Naive thymus-derived CD8-positive, alpha-beta T cell (primary cell): ENCODE measurements at places on chromosomes 4 and X. TPM values are rescaled to one million over a fixed set of nuclear protein-coding genes. Genes with fewer than 3 reads are reported as not detected.

The ZNF595 gene
- 19.9 TPM for total RNA-seq

The GYPE gene
- total RNA-seq = 5.7 TPM

DNA sequence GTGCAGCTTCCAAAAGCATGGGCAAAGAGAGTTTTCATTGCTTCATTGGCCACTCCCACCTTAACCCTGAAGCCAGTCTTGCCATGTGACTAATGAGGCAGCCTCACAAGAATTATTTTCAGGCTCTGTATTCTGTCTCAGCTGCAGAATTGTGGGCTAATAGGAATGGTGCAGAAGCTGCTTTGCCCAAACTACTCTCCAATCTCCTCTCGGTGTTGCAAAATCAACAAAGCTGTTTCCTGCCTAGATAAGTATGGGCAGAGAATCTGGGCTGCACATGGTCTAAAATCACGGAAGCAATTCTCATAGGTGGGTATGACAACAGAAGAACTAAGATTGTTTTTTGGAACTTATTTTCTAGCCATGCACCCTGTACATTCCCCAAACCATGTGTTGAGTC lies 31.4 kb downstream of the PPP1R2C start:
- no peak for DNase-seq

- DNase-seq = no peak
Observed at GRCh38 chrX:47745416-47745815, 86.4 kb upstream of the UXT start.

GRCh38 chr4:118921786-118922185 lies 33.1 kb downstream of the SYNPO2 start:
- no peak for DNase-seq

DNA sequence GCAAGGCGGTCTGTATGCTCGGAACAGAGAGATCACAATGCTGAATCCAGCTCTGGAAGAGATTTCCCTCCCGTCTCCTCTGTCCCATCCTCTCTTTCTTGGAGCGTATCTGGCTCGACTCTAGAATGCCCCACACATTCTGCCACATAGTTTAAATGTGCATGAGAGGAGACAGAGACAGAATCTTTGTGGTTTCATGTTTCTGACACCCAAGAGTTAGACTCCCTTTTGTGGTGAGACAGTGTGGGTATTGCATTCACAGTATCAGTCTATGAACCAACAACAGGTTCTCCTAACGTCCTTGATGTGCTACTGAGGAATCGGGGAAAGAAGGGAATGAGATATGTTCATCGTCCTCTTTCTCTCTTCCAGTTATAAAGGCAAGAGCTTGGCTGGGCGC lies 25.3 kb downstream of the FAM47E start:
- peak; percentile 6 for DNase-seq

DNA sequence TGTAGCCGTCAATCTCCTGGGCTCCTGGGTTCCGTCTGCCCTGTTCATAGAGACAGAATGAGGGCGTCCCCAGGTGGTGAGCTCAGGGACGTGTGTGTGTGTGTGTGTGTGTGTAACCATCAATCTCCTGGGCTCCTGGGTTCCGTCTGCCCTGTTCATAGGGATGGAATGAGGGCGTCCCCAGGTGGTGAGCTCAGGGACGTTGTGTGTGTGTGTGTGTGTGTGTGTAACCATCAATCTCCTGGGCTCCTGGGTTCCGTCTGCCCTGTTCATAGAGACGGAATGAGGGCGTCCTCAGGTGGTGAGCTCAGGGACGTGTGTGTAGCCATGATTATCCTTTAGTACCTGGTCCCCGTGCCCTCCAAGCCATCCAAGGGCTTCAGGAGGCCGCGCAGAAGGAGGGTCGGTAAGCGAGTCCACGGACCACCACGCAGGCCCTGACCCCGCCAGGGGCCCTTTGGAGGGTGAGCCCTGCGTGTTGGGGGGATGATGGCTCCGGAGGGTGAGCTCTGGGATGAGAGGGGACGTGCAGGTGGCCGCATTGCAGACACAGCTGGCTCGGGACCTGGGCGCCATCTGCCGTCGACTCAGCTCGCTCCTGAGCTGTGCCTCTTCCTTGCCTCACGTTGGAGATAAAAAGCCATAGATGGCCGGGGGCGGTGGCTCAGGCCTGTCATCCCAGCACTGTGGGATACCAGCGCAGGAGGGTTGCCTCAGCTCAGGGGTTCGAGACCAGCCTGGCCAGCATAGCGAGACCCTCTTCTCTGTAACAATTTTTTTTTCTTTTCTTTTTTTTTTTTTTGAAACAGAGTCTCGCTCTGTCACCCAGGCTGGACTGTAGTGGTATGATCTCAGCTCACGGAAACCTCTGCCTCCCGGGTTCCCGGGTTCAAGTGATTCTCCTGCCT lies 5.4 kb upstream of the GTPBP6 start:
- DNase-seq = peak; percentile 43

DNA sequence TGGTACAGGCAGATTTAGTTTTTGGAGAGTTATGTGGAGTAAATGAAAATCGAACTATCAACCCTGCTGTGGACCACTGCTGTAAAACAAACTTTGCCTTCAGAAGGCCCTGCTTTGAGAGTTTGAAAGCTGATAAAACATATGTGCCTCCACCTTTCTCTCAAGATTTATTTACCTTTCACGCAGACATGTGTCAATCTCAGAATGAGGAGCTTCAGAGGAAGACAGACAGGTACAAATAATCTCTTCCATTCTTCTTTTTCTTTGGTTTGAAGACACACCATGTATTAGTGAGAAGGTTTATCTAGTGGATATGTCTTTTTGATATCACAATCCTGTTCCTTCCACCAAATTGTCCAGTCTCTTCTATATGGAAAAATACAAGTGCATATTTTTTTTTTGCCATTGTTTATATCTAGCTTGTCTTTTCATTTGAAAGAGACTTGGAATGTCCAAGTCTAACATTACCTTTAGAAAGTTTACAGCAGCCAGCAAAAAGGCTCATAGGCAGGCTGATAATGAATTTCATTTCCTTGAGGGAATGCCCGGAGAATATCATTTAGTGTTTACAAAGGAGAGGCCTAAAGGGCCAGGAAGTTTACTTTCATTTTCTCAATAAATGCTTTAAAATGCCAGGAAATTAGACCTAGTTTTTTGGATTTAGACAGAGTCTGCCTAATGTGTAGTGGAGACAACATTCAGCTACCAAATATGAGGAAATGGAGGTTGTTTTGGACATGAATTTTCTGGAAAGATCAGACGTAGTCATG lies 18.6 kb downstream of the AFM start:
- DNase-seq = no peak

DNA sequence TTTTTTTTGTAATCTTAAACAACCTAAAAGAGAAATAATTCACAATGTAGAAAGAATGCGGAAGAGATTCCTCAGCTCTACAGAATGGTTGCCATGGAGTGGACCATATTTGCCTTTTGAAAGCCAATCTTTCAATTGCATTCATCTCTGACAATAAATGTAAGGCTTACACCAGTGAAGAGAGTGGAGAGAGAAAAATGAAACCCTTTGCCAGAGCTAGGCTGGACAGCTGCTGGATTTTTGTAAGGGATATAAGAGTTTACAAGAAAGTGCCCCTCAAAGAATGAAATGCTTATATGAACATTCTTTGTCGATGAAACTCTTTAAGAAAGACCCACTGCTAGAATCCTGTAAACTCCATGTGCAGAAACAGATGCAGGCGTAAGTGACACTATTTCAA lies 66.0 kb upstream of the FAT1 start:
- no peak for DNase-seq
